ENCODE measurements at places on chromosomes 7 and 10.

- DNase-seq, result no peak
These were observed 50.8 kb upstream of the SLC29A3 start for GRCh38 chr10:71268247-71268691.

DNA sequence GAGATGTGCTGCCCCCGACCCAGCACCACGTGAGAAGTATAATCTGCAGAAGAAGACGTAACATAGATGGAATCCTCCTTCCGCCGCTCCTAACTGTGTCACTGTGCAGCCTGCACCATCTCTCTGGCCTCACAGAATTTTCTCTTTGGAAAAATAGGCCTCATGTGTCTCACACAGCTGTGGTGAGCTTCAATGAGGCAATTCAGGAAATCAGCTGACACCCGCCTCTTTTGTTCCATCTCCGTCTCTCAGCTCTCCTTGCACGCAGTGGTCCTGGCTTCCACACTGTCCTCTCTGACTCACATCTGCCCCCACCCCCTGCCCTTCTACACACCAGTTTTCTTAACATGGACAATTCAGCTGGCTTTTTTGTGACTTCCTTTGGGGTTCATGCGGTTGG is 7.2 kb downstream of the C10orf90 start:
- DNase-seq, result no peak

DNA sequence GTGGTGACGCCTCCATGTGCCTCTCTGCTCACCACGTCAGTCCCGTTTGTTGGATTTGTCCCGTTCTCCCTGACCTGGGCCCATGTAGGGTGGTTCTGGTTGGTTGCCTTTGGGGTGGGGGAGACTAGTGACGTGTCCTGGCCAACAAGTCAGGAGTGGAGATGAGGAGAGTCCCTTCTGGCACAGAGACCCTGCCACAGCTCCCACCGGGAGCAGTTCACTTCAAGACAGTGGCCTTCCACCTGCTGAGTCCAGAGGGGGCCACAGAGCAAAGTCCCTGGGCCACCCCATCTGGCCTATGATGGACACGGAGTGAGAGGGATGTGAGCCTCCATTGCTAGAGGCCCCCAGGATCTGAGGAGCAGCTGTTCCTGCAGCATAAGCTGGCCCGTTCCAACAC is 405.6 kb downstream of the TCERG1L start:
- DNase-seq, result no peak

GRCh38 chr10:62618576-62619412 is 185.7 kb upstream of the ADO start:
- no peak for DNase-seq

DNA sequence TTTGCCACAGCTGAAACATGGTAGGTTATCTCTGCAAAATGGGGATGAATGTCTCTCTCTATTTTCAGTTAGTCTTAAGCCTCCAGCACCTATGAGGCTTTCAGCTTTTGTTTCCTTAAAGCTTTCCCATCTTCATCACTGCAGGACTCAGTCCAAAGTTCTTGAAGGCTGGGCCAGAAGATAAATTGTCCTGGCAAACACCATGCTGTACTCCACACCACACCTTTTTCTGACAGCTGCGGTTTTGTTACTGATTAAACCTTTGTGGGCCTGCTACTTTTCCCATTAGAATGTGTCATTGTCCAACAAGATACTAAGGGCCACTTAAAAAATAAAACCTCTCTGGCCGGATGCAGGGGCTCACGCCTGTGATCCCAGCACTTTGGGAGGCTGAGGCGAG is 87.2 kb upstream of the A1CF start:
- no peak for DNase-seq
